ENCODE measurements at places on chromosomes 5 and 9. TPM values are rescaled to one million over a fixed set of nuclear protein-coding genes. Genes with fewer than 3 reads are reported as not detected.
A peak's percentile ranks its signal among the peaks of the same experiment; 100 is the strongest.

DNA sequence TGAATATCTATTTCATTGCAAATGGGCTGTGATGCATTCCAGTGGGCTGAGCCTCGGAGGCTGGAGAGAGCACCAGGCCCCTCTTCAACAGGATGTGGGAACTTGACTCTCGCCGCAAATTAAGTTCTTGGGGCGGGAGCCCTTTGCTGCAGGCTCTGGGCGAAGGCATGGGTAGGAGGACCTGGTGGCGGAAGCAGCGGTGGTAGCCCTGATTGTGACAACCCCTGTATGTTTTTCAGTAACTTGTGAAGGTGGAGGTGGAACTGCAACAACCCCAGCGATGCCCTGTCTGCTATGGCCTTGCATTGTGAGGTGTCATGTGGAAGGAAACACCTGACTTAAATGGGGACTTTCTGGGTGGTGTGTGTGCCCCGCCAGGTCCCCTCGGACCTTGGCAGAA is 9.4 kb downstream of the FYB1 start:
- H3K27me3 ChIP-seq = no peaks in the 10 kb centered on the region
- H3K4me3 ChIP-seq = no peak overlapping the region
- peaks cover 6% of the 10 kb centered on the region for H3K4me1 ChIP-seq
- no peaks in the 10 kb centered on the region for H3K36me3 ChIP-seq

- no peaks in the 10 kb centered on the region for H3K36me3 ChIP-seq
- H3K27me3 ChIP-seq = peaks cover 2% of the 10 kb centered on the region
- no peak for DNase-seq
- H3K4me1 ChIP-seq = peaks cover 15% of the 10 kb centered on the region
- H3K4me3 ChIP-seq = no peak overlapping the region
Measured at GRCh38 chr9:111833941-111834340, 39.2 kb upstream of the SHOC1 start.

DNA sequence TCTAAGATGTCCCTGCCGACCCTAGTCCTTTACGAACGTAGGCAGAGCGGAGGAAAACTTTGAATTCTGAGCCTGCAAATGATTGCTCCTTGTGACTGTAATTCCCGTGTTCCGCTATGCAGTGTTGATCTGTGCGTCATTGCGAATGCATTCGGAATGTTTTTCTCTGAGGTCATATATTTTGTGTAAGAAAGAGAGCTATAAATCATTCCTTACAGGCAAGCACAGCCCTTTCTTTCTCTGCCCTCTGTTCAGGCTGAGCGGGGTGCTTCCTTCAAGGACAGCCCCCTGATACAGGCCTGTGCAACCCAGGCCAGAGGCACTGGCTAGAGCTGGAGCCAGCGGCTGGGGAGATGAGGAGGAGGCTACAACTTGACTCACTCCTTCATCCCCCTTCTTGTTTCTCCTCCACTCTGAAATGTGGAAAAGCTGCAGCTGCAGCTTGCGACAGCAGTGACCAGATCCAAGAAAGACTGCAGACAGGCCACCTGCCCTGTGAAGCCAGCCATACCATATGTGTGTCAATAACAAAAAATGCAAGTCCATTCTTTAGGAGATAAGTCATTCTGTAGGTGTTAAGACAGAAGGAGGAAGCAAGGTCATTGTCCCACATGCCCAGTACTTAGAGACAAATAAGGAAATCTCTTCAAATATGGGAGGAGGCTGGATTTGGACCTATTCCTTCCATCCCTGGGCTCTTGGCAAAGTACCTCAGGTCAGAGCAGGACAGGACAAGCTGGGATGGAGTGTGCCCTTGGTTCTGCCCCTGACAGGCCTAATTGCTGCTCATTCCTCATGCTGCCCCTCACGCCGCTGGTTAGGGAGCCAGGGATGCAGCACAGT is 345.7 kb upstream of the WWC1 start:
- H3K4me3 ChIP-seq = no peak overlapping the region
- DNase-seq = no peak
- no peak overlapping the region for H3K27ac ChIP-seq

- peaks cover 39% of the 10 kb centered on the region for H3K36me3 ChIP-seq
- no peak overlapping the region for H3K4me3 ChIP-seq
- no peak overlapping the region for H3K27ac ChIP-seq
- no peaks in the 10 kb centered on the region for H3K4me1 ChIP-seq
- H3K27me3 ChIP-seq = peaks cover 3% of the 10 kb centered on the region
Measured at GRCh38 chr9:114271556-114272510, 51.1 kb upstream of the ORM1 start.

DNA sequence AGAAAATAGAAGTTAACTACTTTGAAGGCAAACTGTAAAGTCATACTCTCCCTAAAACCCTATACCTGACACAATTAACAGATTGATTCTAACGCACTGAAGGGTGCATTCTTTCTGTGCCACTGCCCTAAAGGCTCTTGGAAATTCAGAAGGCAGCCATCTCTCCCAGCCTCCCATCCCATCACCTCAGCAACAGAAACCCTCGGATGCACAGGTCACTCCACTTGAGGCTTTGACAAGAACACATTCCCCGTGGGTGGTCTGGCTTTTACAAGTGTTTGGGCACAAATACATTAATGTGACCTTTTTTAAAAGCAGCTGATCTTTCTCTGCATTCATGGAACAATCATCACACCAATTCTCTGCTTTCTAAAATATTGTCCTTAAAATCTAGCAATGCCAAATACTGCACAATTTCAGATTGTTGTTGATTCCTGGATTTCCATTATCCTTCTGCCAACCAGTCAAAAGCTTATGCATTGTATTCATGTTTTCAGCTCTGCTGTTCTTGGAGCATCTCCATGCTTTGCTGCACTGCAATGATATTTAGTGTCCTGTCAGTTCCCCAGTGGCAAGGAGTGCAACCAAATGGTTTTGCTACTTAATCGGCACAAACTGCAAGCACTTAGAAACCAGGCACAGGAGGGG is 175.6 kb downstream of the TMEM161B start:
- H3K4me1 ChIP-seq = no peaks in the 10 kb centered on the region
- H3K36me3 ChIP-seq = no peaks in the 10 kb centered on the region
- no peak overlapping the region for H3K27ac ChIP-seq
- H3K27me3 ChIP-seq = no peaks in the 10 kb centered on the region
- H3K4me3 ChIP-seq = no peak overlapping the region
- no peak for DNase-seq

DNA sequence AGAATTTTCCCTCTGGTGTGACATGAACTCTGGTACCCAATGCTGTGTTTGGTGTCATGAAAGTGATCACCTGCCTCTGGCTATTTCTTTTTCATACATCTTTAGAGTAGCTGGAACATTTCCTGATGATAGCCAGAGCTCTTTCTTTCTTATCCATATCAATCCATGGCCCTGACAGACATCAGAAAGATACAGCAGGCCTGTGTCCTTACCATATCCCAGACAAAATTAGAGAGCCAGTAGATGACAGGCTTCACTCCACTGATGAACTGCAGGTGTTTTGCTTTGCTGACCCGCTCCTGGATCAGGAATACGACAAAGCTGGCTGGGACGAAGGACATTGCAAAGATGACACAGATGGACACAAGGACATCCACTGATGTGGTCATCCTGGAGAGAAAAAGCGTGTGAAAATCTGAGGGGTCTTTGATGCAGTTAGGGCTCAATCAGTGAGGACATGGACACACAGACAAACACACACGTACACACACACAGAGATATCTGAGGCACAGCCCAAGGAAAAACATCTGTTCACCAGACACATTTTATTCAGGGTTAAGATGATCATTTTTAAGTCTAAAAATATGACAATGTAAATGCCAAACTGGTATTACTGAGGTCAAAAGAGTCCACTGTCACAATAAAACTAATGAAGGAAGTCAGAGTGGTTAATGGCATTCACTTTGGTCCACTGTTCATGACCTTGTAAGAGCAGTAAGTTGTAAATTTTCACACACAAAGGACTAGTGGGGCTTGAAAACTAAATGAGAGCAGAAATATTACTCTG is 34.5 kb downstream of the NIPSNAP3B start:
- peaks cover 81% of the 10 kb centered on the region for H3K36me3 ChIP-seq
- peak overlapping the region; percentile 5 for H3K27ac ChIP-seq
- no peak for DNase-seq
- H3K4me1 ChIP-seq = peaks cover 16% of the 10 kb centered on the region

DNA sequence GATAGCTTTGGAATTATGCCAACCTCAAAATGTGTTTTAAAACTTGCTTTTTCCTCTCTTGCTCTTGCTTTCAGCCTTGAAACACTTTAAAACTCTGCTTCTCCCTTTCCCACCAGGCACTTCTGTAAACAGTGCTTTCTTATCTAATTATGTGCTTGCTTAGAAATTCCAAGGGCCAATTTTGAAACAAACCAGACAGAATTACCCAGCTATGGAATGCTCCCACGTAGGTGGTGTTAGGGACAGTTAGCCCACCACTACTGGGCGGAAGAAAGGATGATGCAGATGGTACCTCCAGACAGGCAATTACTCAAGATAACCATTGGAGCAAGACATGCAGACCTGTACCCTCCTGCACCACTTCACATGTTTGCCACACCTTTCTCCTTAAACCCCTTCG is 523.0 kb upstream of the PTPRD start:
- H3K27me3 ChIP-seq = no peaks in the 10 kb centered on the region
- H3K36me3 ChIP-seq = no peaks in the 10 kb centered on the region
- no peak for DNase-seq
- H3K4me3 ChIP-seq = no peak overlapping the region

DNA sequence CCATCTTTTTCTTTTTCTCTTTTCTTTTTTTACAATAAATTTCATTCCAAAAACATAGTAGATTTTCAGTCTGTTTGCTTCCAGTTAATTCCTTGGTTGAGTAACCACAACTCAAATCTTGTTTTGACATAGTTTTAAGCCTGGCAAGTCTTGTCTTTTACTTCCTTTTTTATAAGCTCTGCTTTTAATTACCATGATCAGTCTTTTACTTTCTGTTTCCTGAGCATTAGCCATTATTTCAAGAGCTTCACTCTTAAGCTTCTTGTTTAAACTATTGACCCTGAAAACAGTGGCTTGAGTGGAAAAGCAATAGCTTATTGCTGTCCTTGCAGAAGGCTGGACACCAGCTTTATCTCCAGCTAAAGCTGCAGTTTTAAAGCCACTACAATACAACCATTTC is 1363.3 kb downstream of the MAT2B start:
- no peaks in the 10 kb centered on the region for H3K36me3 ChIP-seq
- DNase-seq = no peak
- H3K27me3 ChIP-seq = no peaks in the 10 kb centered on the region
- H3K4me3 ChIP-seq = no peak overlapping the region

- no peak for DNase-seq
- H3K27ac ChIP-seq = no peak overlapping the region
- H3K4me3 ChIP-seq = no peak overlapping the region
Measured at GRCh38 chr5:32859211-32859641, 148.1 kb downstream of the NPR3 start.

DNA sequence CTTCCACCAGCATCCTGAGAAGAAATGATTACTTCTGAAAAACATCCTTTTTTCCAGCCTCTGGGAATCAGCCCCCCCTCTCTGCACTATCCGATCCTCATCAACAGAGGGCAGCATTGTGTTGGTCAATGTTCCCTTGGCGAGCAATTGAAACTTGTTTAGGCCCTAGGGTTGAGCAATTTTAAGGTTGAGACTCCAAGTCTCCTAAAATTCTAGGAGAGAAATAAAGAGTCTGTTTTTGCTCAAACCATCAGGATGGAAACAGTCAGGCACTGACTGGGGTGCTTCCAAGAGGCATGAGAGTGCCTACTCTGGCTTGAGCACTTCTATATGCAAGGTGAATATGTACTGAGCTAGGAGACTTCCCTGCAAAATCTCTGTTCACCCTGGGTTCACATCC is 12.4 kb upstream of the CYFIP2 start:
- H3K36me3 ChIP-seq = no peaks in the 10 kb centered on the region
- no peak overlapping the region for H3K4me3 ChIP-seq
- DNase-seq = peak; percentile 62

DNA sequence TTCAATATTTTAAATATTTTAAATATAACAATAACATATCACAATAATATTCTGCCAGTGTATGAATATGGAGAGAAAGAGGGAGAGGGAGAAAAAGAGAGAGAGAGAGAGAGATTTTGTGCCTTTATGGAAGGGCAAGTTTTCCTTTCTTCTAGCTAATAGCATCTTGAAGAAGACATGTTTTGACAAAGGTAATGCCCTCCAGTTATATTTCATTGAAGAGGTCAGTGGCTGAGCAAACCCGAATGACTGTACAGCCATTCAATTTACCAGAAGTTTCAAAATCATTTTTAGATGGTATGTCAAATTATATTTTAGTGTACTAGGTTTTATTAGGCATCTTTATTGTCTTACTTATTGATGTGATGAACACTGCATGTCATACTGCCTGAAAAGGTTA is 139.3 kb downstream of the EMB start:
- H3K36me3 ChIP-seq = no peaks in the 10 kb centered on the region
- H3K27me3 ChIP-seq = no peaks in the 10 kb centered on the region
- DNase-seq = no peak
- H3K4me3 ChIP-seq = no peak overlapping the region

DNA sequence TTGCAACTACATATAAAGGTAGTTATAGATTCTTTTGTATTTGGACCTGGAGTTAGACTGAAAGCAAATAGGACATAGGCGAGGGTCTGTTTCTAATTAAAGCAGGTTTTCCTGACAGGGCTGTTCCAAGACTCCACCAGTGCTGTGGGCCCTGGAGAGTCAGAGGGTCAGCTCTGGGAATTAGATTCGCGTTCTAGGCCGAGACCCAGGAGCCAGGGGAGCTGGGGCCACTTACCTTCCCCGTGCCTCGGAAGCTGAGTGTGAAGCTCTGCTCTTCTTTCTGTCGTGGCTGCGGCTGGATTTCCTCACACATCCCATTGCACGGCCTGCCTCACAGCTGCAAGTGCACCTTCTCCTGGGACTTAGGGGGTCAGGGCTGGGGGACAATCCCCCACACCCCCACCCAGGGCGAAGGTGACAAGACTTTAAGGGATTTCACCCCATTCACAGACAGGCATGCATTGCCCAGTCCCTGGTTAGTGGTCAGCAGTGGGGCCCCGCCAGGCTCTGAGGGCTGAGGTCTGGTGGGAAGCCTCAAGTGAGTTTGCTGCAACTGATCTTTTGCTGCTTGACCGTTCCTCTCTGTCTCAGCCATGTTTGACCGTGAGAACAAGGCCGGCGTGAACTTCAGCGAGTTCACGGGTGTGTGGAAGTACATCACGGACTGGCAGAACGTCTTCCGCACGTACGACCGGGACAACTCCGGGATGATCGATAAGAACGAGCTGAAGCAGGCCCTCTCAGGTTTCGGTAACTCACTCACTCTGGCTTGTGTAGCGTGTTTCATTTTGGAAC is 15.3 kb upstream of the AHRR start:
- H3K4me3 ChIP-seq = peak overlapping the region; percentile 37
- H3K4me1 ChIP-seq = peaks cover 15% of the 10 kb centered on the region
- no peak overlapping the region for H3K27ac ChIP-seq
- H3K27me3 ChIP-seq = peaks cover 11% of the 10 kb centered on the region

Gene FAM53C
- total RNA-seq = 49.5 TPM

Gene TTC23L
- total RNA-seq = 0.26 TPM

Gene HAVCR1
- total RNA-seq = not detected

Gene HACD4
- total RNA-seq = 5.7 TPM

Gene PCDHA13
- total RNA-seq = 2.5 TPM

Gene MSMP
- 2.8 TPM for total RNA-seq

Gene ATOX1
- total RNA-seq = 106 TPM
